Activated gamma-delta T cell treated with Interleukin-2 at 50 U/mL for 16 hours (primary cell): ENCODE measurements at places on chromosomes 5 and 9.

DNA sequence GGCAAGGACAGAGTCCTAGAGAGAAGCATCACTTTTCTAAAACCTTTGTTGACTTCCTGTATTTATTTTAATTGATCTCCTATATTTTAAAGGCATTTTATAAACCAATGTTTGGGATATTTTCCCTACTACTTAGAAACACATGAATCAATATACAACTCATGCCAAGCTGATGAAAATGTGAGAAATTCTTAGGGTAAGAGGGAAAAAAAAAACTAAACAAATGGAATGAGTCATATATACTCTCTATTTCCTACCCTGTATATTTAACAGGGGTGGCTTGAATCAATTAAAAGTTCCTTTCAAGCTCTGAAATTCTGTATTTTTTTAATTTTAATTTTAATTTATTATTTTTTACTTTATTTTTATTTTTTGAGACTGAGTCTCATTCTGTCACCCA, 19.6 kb downstream of the BAAT start:
- no peak for DNase-seq

- no peak for DNase-seq
Measured at GRCh38 chr5:112165897-112166737, 253.0 kb downstream of the EPB41L4A start.

- no peak for DNase-seq
Measured at GRCh38 chr9:5799314-5799713, 33.6 kb downstream of the ERMP1 start.

DNA sequence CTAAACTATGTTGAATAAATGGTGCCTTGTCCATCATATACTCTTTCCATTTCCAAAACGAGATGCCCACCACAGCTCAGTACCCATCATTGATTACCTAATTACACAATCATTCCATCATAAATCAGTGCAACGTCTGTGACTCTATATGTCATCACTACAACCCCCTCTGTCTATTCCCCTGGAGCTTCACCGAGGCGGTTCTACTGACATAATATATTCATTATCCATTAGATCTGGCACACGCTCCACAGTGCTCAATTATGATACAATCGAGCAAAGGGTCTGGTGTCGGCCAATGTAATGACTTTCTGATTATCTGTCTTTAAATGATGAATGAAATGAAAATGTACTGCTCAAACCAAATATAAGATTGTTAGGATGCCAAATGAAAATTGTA, 1737.7 kb upstream of the WWC1 start:
- no peak for DNase-seq

DNA sequence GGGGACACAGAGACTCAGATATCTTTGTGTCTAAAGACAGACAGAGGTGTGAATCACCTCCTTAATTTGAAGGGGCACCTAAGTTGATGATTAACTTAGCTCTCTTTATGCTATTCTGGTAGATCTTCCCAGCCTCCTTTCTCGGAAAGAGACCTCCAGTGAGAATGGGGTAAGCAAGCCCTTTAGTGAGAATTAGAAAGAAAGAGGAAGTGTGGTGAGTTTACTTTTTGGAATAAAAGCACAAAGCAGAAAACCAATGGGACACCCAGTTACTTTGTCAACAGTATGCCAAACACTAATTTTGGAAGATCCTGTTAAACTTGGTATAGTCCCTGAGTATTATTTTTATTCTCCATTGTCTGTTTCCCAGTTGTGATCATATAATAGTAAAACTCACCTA, 302.8 kb upstream of the RASA1 start:
- no peak for DNase-seq

DNA sequence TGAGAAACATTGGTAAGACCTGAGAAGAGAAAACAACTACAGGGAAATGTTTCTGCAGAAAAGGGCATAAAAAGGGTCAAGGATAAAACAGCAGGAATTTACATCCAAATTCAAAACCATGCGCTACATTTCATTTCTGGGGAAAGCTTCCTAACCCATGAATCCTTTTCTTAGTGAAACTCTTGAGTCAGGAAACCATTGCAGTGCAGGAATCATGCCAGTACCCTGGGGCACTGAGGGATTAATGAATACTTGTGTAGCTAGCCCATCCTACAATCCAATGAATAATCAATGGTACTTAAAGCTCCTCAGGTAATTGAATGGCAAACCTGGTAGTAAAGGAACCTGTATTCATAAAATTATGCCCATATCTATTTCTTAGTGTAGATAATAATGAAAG, 580.5 kb downstream of the TLE1 start:
- no peak for DNase-seq

GRCh38 chr5:308672-309271, 12.7 kb upstream of the AHRR start:
- DNase-seq: no peak

DNA sequence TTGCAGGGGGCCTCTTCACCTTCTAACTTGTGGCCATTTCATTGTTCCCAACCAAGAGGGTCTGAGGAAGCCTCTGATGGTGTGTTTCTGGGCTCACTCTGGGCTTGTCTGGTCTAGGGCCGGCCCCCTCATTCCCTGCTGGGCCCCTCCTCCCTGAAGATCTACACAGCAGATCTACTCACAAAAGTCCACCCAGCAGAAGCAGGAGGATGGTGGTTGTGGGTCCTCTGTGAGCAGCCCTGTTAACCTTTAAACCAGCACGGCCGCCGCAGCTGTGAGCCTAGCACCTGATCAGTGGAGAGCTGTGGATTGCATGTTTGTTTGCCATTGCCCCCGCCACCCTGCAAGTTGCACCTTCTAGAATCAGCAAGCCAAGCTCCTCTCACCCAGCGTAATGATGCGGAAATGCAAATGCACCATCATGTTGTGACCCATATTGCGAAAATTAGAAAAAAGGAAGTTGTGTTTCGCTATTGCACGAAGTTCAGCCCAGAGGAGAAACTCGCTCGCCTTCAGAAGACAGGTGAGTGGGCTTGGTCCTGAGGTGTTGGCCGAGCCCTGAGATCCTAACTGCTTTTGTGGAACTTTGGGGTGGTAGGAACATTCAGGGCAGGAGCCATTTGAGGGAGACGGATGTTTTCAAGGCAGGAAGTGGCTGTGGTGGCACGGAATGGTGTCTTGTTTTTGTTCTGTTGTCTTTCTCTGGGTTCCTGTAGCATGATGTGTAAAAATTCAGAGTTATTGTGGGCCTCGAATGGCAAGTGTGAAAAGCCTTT, 16.7 kb downstream of the FGD3 start:
- DNase-seq: peak; percentile 85

DNA sequence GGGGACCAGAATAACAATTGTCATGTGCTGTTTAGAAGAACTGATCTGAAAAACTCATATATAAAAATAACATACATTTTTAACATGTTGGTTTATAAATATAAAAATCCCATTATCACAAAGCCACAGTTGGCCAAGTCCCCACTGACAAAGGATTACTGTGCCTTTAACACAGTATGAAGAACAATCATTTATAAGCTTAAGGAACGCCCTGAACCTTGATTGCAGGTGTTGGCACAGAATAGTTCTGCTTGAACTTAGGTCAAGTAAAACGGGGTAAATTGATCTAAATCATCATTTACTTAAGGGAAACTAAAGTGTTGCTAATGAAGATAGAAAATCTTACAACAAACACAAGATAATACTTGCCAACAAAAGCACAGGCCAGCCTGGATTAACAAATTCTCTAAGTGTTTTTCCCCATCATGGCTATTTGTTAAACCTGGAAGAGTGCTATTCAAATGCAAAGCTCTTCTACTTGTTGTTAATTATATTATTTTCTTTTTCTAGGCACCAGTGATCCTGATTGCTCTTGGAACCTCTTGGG, 46.1 kb downstream of the ASTN2 start:
- no peak for DNase-seq

GRCh38 chr5:36492984-36493654, 113.3 kb upstream of the SLC1A3 start:
- no peak for DNase-seq

DNA sequence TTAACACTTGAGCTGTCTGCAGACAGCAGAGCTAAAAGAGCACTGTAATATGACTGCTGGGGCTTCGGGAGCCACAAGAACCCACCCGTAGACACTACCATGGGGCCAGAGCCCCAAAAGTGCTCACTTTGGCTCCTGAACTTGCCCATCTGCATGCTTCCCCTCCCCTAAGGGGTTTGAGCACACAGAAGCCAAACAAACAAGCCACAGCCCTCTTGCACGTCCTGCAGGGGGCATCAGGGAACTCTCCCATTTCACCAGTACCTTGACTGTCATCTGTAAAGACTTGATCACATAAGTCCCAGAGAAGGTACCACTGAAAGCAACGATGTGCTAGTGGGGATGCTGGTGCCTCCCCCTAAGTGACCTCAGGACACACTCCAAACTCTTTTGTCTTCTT, 681.8 kb downstream of the SEMA5A start:
- DNase-seq: no peak

GRCh38 chr5:33657804-33658440, 217.2 kb downstream of the TARS1 start:
- DNase-seq: no peak

DNA sequence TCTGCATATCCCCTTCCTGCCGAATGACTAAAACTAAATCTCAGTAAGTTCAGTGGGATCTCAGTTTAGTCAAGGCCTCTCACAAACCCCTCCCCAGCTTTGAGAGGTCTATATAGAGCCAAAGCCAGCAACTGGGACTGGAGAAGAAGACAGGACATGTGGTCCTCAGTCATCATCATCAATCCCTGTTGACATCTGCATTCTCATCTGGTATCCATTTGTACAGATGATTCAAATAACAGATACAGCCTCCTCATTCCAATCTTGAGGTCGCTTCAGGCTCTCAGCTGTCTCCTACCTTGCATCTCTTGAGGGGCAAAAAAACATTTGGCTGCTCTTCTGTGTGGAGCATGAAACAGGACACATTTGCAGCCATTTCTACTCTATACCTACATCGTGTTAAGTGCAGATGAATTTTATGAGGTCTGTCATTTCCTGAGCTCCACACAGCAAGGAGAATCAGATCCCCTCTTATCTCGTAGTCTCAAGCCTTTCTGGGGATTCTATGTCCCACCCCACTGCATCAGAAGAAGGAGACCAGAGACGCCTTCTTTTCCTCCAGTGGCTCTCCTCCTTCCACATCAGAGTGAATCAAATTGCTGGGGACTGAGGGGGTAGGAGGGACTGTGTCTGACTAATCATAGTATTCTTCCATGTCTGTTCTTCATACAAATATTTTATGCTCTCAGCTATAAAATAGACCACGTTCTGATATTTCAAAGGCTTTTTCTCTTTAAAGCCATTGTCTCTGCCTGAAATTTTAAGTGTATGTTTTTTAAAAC, 4.7 kb upstream of the RECK start:
- no peak for DNase-seq

DNA sequence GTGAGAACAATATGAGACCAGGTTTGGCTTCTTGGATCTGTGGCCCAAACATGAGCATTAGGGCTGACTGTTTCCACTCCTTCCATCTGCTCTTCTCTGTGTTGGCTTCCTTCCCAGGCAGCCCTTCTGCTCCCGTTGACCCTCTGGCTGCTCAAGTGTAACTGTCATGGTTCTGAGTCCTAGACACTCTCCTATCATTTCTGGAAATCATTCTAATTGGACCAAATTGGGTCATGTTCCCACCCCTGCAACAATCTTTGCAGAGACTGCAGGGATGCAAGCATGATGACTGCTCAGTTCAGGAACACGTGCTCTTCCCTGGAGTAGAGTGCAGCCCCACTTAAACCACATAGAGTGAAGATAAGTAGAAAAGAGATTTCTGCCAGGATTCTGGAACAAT, 741.4 kb downstream of the TAF11L14 start:
- no peak for DNase-seq

DNA sequence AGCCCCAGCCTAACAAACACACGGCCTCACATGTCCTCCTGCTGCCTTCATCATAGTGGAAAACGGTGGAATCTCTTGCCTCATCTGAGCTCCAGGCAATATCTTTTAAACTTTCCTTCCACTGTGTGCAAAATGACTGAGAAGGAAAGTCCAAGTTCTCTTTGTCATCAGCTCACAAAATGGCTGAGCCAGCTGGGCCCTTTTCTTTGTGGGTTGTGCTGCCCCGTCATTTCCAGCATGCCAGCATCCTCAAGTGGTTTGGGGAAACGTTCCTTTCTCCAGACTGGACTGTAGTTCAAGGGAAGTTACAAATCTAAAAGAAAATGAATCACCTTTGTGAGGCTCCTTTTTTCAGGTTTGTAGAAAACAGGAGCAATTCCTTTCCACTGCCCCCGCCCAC, 171.1 kb upstream of the FSTL4 start:
- DNase-seq: no peak

DNA sequence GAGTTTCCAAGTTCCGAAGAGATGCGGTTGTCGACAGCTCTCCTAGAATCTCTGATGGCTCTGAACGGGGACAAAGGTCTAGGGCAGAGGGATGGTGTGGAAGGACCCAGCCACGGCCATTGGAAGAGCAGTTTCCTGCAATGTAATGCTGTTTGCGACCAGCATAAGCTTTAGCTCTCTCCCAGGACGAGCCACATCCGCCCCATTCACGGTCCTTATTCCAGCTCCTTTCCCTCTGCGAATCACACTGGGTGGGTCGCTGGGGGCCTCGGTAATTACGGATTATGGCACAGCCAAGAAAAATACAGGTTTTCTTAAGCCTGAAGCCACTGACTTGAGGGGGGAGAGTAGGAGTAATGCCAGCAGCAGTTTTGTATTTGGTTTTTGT, 22.7 kb downstream of the ANXA2R start:
- no peak for DNase-seq

DNA sequence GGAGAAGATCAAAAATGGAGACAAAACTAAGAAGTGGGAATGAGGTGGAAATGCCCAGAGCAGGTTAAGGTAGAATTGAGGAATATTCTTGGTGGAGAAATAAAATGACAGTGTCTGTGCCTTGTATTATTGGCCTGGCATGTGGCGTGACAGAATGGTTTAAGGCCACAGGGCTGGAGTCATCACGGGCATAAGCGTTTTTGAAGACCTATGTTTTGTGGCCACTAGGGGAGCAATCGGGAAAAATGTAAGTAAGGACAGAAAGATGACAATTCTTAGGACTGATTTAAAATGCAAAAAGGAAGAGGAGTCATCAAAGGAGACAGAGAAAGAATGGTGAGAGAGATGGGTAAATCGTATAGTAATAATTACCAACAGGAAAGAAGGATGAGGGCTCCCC, 72.2 kb upstream of the EPB41L4A start:
- DNase-seq: no peak

DNA sequence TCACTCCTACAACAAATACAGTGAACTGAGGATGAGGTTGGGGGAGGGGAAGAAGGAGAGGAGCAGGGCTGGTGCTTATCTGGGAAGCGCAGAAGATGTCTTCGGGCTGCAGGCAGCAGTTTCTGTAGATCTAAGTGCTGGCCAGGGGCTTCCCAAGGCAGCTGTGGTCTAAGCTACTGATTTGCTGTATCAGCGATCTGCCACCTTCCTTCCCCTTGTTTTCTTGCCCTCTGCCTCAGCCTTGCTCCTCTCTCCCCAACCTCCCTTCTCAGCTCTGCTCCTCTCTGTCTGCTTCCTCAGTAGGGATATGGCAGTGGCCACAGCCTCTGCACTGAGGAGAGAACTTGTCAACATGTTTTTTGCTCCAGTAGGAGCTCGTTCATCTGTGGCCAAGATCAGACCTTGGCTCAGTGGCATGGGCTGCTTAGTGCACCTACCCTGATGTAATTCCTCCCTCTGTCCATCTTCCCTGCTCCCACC, 42.8 kb upstream of the IL6ST start:
- no peak for DNase-seq
